ENCODE measurements at places on chromosomes 5 and 9.

DNA sequence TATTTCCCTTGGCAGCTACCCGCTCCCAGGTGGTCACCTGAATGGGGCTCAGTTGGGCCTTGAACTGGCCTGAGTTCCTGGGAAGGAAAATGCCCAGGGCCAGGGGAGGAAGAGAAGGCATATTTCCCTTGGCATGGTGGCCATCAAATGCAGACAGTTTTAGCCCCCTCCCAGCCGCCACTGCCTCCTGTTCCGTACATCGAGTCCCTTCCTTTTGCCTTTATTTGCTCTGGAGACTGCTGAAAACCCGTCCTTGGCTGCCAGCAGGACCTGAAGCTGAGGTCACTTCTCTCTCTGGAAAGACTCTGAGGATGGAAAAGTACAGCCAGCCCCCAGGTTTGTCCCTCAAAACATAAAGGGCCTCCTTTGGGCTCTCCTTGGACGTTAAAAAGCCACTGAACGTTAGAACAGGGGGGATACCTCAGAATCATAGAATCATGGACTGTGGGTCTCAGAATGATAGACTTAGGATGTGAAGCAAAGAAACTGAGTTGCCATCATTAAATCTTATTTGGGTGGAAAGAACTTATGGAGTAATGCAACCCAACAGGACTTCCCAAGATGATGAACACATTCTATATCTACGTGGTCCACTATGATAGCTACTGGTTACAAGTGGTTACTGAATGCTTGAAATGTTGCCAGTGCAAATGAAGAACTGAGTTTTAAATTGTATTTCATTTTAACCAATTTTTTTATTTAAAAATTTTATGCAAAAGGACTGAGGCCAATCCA is 7.1 kb downstream of the SPARC start:
- no peak for DNase-seq

GRCh38 chr5:106796081-106796480 is 874.7 kb downstream of the EFNA5 start:
- DNase-seq, result no peak

GRCh38 chr9:5630081-5630507 is 1.2 kb downstream of the RIC1 start:
- no peak for DNase-seq

DNA sequence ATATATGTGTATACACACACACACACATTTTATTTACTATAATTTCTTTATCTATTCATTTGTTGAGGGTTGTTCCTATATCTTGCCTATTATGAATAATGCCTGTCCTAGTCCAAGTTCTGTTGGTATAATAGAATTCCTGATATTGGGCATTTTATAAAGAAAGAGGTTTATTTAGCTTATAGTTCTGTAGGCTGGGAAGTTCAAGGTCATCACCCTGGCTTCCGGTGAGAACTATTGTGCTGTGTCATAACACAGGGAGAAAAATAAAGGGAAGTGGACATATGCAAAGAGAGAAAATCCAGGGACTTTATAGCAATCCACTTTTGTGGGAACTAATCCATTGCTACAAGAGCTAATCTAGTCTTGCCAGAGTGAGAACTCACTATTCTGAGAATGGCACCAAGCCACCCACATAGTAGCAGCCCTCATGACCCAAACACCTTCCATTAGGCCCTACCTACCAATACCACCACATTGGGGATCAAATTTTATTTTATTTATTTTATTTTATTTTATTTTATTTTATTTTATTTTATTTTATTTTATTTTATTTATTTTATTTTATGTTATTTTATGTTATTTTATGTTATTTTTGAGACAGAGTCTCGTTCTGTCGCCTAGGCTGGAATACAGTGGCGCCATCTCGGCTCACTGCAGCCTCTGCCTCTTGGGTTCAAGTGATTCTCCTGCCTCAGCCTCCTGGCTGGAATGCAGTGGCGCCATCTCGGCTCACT is 74.7 kb downstream of the FER start:
- no peak for DNase-seq

GRCh38 chr5:59287884-59288283 is 605.6 kb downstream of the PDE4D start:
- no peak for DNase-seq

- no peak for DNase-seq
These were observed 2.0 kb downstream of the ERBIN start for GRCh38 chr5:65928322-65928752.

GRCh38 chr5:141421489-141421855 is 621 bp downstream of the PCDHGA11 start:
- DNase-seq, result no peak

GRCh38 chr5:168268949-168269936 is 22.2 kb upstream of the WWC1 start:
- DNase-seq, result peak; percentile 42

GRCh38 chr9:132905726-132906125 is 27.0 kb downstream of the SPACA9 start:
- no peak for DNase-seq

DNA sequence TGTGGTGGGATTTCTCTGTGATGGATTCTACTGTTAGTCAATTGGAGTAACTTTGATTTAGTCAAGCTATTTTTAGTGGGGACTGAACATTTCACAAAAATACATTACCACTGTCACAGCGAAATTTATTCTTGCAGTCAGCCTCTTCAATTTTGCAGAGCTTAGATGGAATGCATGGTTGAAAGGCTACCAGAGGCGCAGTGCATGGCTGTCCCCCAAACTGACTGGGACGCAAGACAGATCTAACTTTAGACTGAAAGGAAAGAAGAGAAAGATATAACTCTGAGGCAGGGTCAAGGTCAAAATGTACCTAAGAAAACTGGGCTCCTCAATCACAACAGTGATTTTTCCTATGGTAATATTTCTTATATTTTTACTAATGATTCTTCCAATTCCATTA is 13.7 kb downstream of the C6 start:
- DNase-seq, result no peak

All from stimulated activated CD4-positive, alpha-beta T cell treated with anti-CD3 and anti-CD28 coated beads, Interleukin-1b, Interleukin-23, amount 100 ng/mL, for 1 hour (primary cell).